ENCODE measurements at places on chromosomes 3 and 15.

GRCh38 chr3:108412121-108412750 lies 98.2 kb downstream of the MYH15 start:
- DNase-seq, result no peak

DNA sequence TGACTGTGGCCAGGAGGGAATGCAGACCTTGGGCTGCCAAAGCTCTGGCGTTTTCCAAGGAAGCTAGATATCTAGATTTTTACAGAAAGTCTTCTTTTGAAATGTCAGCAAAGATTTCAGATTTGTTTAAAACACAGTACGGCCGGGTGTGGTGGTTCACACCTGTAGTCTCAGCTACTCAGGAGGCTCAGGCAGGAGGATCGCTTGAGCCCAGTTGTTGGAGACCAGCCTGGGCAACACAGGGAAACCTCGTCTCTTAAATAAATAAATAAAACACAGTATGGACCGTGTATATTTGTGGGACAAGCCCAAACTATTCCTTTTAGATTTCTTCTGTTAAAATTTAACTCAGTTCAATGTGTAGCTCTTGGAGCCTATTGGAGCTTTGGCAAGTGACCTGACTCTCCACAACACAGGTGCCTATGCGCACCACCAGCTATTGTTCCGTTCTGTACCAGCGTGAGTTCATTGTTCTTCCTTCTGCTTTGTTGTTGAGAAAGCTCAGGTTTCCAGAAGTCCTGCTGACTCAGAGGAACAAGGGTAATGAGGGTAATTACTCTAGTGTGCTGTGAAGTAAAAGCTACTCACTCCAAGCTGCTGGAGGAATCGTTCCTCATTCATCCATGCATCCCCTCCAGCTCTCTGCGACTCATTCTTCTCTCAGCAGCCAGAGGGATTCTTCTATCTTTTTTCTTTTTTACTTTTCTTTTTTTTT lies 73.1 kb upstream of the SLC6A6 start:
- DNase-seq, result no peak

DNA sequence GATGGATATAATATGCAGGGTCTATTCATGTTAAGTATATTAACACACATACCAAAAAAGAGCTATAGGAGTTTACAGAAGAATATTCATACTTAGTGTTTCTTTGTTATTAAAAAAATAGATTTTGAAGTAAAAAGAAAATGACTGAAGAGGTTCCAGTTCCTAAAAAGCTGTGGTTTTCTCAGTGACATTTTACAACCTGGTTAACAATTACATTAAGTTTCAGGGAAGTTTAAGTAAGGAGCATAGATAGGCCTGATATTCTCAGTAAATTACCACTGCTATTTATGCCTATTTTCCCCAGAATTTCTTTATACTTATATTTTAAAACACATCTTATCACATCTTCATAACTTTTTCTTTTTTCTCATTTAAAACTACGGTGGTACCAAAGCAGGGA lies 43.6 kb upstream of the SPTSSB start:
- DNase-seq, result no peak

DNA sequence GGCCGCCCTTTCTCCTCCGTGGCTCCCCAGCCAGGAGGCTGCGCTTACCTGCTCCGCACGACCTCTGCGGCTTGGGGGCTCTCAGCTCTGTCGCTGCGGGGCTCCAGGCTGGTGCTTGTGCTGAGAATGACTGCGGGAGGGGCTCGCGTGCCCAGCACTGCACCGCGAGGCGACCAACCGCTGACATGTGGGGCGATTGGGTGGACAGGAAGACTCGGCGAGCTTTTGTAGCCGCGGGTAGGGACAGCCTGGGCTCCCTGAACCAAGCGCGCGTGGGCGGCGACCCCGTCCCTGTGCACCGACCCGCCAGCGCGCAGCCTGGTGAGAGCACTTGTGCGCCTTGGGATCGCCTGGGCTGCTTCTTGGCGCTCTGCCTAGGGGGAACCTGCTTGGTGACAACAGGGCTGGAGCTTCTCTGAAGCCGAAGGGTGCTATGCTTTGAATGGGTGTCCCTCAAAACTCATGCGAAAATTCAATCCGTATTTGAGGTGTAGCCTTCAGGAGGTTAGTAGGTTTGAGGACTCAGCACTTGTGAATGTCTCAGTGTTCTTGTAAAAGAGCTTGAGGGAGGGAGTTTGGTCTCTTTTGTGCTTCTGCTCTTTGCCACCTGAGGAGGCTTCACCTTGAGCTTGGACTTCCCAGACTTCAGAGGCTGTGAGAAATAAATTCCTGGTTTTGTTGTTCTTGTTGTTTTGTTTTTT lies 50.4 kb downstream of the IL12A start:
- no peak for DNase-seq

DNA sequence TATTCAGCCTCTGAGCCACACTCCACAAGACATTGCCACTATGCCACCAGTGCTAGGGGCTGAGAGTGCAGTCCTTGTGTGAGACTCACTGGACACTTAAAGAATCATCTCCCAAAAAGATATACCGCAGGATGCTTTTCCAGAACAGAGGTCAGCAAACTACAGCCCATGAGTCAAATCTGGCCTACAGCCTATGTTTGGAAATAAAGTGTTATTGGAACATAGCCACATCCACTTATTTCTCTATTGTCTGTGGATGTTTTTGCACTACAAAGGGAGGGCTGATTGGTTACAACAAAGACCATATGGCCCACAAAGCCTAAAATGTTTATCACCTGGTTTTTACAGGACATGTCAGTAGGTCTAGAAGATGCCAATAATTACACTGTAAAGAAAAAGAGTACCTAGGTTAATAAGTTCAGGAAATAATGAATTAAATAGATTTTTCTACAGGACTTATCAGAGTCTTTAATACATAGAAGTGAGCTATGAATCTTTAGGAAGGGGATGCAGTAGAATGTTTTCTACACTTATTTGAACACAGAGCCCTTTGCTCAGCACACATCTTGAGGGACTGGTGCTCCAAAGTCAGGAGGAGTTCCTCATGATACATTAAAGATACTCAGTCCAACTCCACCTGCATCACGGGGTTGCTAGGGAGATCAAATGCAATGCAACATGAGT lies 26.3 kb downstream of the SRGAP3 start:
- DNase-seq, result no peak

DNA sequence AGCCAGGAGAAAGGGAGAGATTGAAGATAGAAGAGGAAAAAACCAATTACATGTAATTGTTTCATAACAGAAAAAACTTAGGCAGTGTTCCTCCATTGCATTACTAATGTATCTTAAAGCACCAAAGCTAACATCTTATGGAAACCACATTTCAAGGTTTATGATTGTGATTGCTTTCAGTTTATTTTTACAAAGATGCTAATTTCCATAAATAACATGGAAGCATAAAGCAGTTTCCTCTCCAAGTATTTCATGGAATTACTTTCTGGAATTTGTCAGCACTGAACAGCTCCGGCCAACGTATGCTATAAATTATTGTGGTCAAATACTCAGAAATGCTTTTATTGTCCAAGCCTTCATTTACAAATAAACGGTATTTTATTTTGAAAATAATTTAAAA lies 11.6 kb downstream of the ADAMTSL3 start:
- DNase-seq, result no peak

GRCh38 chr3:195071011-195071728 lies 199.8 kb downstream of the XXYLT1 start:
- DNase-seq, result no peak

DNA sequence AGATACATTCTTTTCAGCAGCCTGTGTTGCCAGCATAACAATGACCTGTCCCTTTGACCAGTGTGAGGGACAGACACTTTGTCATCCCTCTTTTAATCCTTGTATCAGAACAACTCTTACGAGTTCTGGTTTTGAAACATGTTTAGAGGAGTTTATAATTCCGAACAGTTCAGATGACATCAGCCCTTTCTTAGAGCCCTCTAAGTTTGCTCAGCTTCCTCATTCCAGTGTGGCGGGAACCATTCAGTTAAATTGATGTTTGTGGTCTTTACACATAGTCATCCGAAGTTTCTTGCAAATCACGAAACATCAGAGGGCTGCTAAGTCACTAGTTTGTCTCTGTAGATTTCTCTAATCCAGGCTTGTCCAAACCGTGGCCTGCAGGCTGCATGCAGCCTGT lies 102.5 kb downstream of the AKAP13 start:
- DNase-seq, result no peak

DNA sequence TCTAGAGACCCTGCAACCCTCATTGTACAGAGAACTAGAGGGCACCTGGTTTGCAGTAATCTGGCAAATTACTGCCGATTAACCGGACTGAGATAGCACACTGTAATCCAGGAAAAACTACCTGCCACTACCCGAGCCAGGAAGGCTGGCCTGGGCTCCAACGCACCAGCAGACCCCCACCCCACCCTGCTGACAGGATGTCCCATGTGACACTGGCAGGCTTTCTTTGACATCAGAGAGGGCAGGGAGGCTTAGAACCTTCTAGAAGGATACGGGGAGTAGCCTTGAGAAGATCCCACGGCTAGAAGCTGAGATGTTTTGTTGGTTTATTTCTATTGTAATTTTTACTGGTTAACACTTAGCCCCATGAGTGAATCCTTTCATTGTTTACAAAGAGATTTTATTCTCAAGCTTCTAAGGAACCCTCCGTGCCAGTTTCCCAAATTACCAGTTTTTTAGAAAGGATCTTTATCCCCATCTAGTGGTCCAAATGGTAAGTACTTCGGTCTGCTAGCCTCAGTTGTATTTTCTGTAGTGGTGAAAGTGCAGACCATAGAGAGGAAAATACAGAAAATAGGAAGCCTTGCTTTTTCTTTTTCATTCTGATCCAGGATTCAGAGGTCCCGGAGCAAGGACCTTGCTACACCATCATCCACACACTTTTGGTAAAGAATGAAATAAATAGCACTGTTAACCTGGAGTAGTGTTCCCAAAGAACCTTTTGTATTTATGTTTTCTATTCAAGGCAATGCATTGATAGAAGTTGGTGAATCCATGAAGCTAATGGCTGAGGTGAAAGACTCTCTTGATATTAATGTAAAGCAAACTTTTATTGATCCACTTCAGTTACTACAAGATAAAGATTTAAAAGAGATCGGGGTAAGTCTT lies 81.9 kb upstream of the ADAMTSL3 start:
- DNase-seq, result no peak

- DNase-seq, result no peak
Measured at GRCh38 chr15:46681901-46682300, 1035.4 kb upstream of the SEMA6D start.

DNA sequence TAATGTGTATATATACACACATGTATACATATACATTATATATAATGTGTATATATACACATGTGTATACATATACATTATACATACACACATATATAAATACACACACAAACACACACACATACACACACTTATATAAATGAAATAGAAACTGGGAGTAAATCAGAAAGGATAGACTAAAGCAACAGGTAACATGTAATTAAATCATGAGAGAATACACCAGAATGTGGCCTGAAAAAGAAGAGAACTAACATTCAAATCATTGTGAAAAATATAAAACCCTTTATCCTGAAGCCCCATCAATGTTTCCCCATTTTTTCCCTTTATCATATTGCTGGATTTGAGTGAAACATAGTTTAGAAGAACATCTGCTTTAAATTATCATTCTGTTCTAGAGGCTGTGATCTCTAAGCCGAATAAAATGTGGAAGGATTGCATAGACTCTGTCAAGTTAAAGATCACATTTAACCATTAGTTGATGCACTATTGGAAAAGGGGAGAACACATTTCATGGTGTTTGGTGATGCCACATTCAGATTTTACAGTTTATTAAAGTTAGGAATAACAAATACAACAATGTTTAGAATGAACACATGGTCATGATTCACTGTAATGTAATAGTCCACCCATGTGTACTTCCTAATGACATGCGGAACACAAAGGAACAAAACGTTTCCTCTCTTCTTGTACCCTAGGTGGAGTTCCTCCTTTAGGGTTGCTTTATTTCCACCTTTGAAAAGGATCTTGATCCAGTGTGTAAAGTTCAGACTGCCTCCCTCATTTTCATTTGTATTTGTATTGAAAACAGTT lies 12.5 kb upstream of the THRB start:
- DNase-seq, result no peak

DNA sequence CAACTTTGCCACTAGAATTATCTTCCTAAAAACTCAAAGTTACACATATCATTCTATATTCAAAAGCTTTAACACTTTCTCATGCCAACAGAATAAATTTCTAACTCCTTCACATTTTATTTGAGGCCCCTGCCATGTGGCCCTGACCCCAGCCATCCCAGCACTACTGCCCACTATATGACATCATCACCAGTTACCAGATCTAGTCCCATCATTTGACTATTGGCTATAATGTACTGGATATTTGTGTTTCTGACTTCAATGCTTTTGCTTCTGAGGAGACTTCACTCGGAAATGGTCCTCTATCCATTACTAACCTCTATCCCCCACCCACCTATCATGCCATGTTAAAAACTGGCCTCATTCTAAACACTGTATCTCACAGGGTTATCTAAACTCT lies 23.6 kb downstream of the UBE3A start:
- DNase-seq, result no peak

DNA sequence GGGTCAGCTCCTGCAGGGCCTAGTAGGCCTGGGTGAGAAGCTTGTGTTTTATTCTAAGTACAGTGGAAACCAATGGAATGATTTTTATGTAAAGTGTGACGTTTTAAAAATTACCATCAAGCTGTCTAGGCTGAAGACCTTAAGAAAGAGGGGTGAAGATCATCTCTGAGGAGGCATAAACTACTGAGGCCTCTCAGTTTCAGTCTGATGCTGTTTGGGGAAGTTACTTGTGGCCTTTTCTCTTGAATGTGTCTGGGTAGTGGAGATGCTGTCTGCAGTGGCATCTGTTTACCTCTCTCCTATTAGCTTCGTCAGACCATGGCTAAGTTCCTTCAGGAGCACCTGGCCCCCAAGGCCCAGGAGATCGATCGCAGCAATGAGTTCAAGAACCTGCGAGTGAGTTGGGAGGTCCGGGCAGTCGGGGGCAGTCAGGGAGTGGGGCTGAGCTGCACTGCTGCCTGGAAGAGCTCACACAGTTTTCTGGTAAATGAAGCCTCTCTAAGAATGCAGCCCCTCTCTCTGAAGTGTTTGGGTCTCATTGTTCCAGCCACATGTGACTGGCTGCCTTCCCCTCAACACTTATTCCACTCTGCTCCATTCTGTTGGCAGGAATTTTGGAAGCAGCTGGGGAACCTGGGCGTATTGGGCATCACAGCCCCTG lies 1.9 kb downstream of the IVD start:
- no peak for DNase-seq

- no peak for DNase-seq
Measured at GRCh38 chr15:94670438-94671034, 439.2 kb downstream of the MCTP2 start.

DNA sequence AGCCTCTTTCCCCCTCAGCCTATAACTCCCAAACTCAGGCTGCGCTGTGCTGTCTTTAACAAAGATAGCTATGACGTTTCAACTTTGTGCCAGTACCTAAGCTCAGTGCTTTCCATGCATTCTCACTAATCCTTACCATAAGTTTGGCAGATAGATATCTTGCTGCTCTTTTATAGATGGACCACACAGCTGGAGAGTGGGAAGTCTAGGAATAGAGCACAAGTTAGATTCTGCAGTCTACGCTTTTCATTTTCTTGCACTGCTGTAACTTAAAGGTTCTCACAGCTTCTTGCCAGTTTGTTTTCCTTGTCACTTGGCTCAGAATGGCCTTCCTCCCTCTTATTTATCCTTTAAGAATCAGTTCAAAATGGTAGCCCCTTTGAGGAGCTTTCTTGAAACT lies 468.8 kb downstream of the CNTN4 start:
- no peak for DNase-seq

- DNase-seq, result no peak
Measured at GRCh38 chr3:124885466-124886167, 1.5 kb downstream of the ITGB5 start.

GRCh38 chr15:77476995-77477394 lies 56.3 kb downstream of the HMG20A start:
- DNase-seq, result no peak
